Large intestine (tissue), 12 donors: ENCODE measurements at places on chromosomes 6 and 20.

DNA sequence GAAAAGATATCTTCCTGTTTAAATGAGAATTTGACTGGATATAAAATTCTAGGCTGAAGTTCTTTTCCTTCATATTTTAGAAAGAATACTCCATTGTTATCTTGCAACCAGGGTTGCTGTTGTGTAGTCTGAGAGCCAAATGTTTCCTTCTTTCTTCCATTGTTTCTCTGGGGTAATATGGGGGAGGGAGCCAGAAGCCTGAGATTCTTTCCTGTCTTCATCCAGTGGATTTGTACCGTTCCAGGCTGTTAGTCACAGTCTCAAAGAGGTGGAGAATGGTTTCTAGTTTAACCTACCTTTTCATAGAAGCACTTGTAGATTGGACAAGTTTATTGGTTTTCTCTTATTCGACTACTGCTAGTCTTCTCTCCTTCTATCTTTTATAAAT lies 6.1 kb upstream of the ULBP3 start:
- DNase-seq, result no peak

DNA sequence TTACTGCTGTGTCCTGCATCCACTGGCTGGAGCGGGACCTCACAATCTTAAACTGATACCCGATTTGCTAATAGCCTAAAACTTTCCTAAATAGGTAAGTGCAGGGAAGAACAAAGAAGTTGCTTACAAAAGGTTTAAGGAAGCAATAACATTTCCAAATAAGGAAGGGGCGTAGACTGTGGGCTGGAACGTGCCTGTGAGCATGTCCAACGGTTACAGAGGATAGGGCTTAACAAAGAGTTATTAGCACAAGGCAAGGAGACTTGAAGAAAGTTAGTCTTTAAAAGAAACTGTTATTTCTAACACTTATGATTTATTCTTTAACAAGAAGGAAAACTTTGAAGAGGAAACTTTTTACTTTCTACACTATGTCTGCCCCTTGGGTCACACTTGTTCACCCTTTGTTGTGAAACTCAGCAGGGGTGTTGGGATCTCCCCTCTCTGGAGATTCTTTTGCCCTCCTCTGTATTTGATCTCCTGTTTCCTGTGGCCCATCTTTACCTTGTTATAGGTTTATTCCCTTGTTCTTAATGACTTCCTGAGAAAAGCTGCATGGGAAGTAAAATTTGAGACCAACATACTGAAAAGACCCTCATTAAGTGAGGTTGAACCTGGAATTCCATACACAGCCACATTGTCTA lies 28.7 kb downstream of the KAT14 start:
- DNase-seq, result no peak

- DNase-seq, result no peak
Observed at GRCh38 chr6:159261995-159262394, 92.8 kb downstream of the FNDC1 start.

GRCh38 chr20:8187740-8188139 lies 55.7 kb downstream of the PLCB1 start:
- DNase-seq, result no peak

DNA sequence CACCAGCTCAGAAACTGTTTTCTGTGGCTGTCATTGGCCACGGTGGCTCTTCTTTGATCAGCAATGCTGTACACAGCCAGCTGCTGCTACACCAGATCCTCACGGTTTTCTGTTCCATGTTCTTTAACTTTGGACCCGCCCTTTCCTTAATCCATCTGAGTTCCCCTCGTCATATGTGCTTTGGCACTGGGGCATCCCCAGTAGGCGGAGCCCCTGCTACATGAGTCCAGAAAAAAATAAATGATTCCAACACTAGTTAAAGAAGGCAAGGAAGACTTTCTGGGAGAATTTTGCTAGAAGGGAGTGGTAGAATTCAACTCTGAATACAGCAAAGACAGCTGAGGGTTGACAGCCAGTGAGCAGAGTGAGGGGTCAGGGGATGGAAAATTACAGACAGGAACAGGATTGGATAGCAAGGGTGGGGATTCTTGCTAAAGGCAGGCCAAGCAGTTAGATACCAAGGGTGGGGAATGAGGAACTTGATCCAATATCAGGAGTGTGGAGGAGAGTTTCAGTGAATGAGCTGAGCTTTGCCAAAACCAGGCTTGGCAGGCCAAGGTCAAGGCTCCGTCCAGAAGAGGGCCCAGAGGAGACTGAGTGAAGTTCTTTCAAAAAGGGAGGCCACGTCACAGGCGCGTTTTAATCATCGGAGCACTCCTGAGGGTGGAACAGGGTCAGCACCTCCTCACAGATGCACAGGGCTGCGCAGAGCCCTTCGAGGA lies 391.8 kb downstream of the CDH4 start:
- DNase-seq, result no peak

GRCh38 chr6:77837034-77837784 lies 184.4 kb downstream of the MEI4 start:
- DNase-seq, result peak; percentile 9

- DNase-seq, result no peak
Observed at GRCh38 chr6:4318321-4318720, 182.9 kb upstream of the ECI2 start.

DNA sequence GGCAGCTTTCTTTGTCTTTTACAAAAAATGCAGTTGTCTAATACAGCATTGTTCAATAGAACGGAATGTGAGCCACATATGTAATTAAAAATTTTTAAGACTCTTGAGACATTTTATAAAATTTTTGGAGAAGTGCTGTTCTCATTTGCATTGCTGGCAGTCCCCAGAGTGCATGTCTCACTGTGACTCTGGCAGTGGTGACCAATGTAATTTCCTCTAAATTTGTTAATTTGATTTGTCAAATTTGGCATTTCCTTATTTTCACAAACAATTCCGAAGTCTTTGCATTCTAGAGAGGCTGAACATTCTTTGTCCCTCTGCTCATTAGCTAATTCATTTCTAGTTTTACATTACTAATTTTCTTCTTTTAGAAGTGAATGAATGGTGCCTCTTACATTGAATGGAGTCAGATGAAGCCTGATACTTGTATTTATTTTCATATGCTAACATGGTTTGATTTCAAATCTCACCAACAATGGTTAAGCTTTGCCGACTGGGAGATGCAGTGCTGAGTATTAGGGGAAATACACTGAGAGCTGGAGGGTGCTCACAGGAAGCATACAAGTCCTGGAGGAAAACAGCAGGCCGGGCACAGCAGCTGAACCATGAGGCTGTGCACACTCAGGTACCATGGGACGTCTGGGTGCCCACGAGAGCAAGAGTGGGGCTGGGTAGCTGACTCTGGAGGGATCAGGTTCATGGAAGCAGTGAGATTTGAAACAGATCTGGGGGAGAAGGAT lies 68.5 kb upstream of the ARMC2 start:
- no peak for DNase-seq

- no peak for DNase-seq
Observed at GRCh38 chr6:13233106-13233505, 95.2 kb downstream of the TBC1D7 start.

GRCh38 chr6:107547451-107547840 lies 57.5 kb downstream of the SOBP start:
- DNase-seq, result no peak

- DNase-seq, result no peak
Observed at GRCh38 chr6:156729248-156729647, 47.9 kb upstream of the ARID1B start.

DNA sequence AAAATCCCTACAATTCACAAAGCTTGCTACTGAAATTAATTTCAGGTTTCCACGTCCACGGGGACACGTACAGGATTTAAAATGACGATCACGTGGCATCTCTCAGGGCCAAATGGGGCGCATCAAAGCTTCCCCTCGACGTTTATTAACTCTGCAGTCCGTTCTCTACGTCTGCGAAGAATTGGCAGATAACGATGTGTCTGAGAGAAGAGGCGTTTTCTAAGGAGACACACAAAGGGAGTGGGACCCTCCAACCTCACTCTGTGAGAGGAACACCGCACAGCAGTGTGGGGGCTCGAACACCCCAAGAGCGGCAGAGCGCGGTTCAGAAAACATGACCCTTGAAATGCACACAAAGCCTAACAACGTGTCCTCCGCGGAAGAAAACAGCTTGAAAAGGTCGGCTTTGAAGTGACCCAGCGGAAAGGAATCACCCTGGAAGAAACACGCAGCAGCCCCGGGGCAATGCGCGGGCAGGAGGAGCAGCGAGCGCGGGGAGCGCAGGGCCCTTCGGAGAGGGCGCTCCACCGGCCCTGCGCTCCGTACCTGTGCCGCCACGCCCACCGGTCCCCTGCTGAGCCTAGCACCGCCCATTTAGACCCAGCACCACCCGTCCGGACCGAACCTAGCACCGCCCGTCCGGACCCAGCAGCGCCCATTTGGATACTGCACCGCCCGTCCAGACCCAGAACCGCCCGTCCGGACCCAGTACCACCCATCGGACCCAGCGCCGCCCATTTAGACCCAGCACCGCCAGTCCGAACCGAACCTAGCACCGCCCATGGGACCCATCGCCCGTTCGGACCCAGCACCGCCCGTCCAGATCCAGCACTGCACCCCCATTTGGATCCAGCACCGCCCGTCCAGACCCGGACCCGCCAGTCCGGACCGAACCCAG lies 1.1 kb upstream of the AFDN start:
- peak; percentile 86 for DNase-seq

DNA sequence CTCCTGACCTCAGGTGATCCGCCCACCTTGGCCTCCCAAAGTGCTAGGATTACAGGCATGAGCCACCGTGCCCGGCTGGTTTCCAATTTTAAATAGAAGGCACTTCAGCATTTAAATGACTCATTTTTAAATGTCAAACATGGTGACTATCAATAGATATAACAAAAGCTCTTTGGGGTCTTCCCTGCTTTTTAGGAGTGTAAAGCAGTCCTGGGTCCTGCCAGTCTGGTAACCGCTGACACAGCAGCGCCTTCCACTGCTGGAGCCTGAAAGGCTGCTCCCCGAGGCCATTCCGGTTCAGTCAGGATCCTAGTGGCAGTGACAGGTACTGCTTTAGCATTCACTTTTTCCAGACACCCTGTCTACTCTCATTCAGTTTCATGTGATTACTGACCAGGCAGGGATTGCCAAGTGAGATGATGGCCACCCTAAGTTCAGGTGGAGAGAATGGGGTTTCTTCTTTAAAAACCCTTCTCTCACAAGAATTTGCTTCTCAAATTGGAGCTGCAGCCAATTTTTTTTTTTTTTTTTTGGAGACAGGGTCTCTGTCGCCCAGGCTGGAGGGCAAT lies 5.1 kb downstream of the DIDO1 start:
- DNase-seq, result peak; percentile 77
